Cortex of kidney (tissue), 1 donor: ENCODE measurements at places on chromosomes 2 and 18.

- DNase-seq = no peak
Observed at GRCh38 chr18:56461151-56461550, 177.2 kb downstream of the TXNL1 start.

- DNase-seq = no peak
Observed at GRCh38 chr18:54671291-54671881, 80.3 kb downstream of the DYNAP start.

DNA sequence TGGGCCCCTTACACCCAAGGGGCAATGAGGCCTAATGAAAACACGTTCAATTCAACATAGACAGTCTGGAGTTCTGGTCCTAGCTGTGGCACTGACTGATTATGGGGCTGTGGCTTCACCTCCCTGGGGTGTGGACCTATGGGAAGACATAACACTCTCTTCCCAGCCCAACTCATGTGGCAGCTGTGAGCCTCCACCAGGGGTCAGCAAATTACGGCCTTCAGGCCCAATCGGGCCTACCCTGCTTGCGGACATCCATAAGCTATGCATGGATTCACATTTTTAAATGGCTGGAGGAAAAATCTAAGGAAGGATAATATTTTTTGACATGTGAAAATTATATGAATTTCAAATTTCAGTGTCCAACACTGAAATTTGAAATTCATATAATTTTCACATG lies 101.3 kb downstream of the LOXHD1 start:
- no peak for DNase-seq

- DNase-seq = no peak
Observed at GRCh38 chr2:165877565-165878550, 75.7 kb downstream of the TTC21B start.

- DNase-seq = no peak
Observed at GRCh38 chr2:202127687-202128331, 54.8 kb downstream of the KIAA2012 start.

GRCh38 chr2:149129433-149129832 lies 90.9 kb downstream of the LYPD6B start:
- no peak for DNase-seq

- DNase-seq = no peak
Observed at GRCh38 chr2:34481542-34481941, 882.4 kb upstream of the FAM98A start.

DNA sequence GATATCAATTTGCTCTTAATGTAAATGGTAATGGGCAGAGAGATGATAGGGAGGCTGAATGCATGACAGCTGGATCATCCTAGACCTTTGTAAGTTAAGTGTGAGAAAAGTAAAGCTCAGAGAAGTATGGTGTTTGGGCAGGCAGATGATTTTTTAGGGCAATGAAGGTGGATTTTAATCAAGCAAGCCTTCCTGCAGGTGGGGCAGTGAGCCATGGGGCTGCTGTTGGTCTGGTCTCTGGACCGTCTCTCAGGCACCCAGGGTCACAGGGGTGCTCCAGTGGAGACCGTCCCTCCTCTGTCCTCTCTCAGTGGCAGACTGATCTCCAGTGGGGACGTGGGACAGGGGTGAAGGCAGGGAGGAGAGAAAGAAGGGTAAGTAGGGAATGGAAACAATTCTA lies 69.8 kb upstream of the STK17B start:
- DNase-seq = no peak

DNA sequence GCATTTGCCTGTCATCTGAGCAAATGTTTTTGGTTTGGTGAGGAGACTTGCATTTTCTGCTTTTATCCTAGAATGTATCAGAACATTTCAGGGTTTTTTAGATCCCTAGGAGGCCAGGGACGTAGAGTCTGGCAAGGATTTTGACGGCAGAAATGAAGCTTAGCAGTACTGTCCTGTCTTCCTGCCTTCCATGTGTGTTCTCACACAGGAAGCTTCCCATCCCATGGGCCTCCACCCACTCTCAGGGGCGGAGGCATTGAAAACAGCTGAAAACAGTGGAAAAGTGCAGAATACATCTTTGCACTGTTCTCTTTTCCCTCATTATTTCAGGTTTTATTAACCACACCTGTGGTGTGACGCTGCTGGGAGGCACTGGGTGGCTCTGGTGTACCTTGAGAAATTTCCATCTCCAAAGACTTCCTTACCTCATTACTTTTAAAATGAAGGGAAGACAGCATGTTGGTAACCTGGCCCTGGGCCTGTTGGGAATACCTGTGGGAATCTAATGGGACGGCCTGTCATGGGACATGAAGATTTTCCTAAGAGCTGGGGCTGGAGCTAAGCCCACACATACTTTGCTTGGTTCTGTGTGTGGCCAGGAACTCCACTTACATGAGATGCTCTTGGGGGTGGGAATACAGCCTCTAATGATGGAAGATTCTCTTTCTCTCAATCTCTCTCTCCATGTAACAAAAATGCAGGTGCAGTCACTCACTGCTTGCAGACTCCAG lies 20.5 kb downstream of the PCARE start:
- no peak for DNase-seq

GRCh38 chr2:168475636-168476035 lies 19.6 kb downstream of the CERS6 start:
- no peak for DNase-seq
